ENCODE measurements at places on chromosomes 6 and 20.

DNA sequence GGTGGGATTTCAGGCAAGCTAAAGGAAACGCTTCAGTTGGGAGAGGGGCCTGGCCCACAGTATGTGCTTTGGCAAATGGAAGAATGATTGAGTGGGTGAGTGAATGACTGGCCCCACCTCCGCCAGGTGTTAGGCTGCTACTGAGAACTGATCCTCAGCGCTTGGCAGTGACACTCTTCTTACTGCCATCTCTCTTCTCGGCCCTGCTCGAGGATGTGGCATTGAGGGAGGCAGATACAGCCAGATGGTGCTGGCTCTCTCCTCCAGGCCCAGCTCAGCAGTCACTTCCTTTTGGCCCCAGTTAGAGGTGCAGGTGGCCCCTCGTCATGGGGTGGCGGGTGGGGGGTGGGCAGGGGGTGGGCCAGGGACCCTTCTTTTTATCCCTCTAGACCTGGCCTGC, 38.9 kb upstream of the KCNK5 start:
- DNase-seq = no peak

DNA sequence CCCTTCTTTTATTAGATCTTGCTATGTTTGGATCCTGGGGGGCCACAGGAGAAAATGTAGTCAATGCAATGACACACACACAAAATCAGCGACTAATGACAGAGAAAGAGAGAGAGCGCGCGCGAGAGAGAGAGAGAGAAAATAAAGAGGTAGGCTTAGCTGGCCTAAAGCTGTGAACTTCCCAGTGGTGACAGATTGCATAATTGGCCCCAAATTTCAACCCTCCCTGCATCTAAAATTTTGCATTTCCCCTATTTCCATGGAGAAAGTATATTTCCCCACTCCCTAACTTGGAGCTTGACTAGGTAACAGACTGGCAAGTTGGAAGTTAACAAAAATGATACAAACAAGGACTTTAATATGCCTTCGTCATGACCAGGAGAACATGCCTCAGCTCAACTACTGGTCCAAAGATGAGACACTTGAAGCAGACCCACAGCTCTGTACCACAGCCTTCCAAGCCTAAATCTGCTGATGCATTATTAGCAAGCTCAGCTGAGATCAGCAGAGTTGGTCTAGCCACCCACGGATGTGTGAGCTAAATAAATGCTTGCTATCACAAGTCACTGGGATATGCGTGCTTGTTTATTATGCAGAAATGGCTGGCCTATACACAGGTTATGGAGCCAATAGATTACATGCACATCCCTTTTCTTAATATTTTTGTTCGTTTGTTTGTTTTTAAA, 118.1 kb upstream of the PRDM1 start:
- DNase-seq = no peak

GRCh38 chr6:167700199-167700598, 126.5 kb upstream of the AFDN start:
- no peak for DNase-seq

GRCh38 chr6:12149944-12150510, 137.9 kb downstream of the HIVEP1 start:
- DNase-seq = no peak

- no peak for DNase-seq
Measured at GRCh38 chr6:46014511-46015118, 1.0 kb downstream of the CLIC5 start.
